ENCODE measurements at places on chromosomes 3 and 15.

DNA sequence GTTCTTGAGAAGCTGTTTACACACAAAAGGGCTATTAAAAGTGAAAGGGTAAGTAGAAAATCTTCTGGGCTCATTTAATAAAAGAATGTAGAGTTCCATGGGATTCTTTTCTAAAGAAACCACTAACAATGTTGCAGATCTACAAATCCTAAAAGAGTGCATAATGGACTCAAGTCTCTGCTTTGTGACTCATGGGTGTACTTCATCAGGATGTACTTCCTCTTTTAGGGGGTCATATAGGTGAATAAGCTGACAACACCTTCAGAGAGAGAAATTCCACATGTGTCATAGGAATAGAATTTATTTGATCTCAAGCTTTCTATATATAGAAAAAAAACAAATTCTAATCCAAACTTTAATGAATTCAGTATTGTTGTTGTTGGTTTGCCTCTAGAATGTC is 355.5 kb downstream of the TIGIT start:
- no peak for DNase-seq

DNA sequence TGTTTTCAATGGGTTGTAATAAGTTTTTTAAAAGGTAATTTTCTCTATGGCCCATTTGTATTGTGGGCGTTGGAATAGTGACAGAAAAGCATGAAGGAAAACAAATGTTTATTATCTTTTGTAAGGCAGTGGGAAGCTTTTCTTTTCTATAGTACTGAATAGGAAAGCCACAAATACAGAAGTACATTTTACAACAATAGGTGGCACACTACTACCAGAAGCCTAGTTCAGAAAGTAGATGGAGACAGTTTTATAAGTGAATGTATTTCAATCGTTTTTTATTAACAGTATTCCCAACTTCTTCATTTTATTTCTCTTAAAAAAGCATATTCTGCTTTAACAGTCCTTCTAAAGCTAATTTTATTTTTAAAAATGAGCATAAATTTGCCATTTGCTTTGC is 296.7 kb downstream of the PTPRG start:
- DNase-seq: no peak

- DNase-seq: no peak
Measured at GRCh38 chr15:84098604-84099003, 137.0 kb upstream of the GOLGA6L4 start.

DNA sequence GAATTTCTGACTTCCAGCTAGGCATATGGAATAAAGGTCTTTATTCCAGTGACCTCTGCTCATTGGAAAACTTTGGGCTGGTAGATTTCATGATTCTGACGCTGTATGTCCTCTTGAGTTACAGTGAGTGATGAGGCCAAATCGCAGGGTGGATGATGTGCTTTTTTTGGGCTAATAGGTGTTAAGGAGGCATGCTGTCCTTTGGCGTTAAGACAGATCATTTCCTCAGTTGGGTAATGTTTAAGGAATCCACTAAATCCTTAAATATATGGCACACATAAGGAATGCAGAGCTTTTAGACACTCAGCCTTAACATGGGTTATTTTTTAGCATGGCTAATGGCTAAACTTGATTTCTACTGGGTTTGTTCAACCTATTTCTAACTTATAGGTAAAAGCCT is 87.9 kb downstream of the LPP start:
- no peak for DNase-seq

GRCh38 chr15:27545494-27546255 is 553.4 kb downstream of the OCA2 start:
- DNase-seq: no peak

DNA sequence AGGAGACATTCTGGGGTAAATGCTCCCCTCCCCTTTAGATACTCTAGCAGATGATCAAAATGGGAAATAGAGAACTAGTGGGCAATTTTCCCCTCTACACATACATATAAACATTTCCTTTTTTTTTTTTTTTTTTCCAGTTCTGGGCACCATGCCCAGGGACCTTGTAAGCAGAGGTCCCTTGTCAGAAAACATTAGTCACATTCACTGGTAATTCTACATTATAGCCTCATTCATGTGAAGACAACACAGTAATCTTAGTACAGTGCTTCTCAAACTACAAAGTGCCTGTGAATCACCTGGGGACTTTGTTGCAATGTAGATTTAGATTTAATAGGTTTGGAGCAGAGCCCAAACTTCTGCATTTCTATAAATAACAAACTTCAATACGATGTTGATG is 60.1 kb upstream of the ACTC1 start:
- DNase-seq: no peak

GRCh38 chr15:98035577-98036010 is 75.1 kb downstream of the ARRDC4 start:
- no peak for DNase-seq

DNA sequence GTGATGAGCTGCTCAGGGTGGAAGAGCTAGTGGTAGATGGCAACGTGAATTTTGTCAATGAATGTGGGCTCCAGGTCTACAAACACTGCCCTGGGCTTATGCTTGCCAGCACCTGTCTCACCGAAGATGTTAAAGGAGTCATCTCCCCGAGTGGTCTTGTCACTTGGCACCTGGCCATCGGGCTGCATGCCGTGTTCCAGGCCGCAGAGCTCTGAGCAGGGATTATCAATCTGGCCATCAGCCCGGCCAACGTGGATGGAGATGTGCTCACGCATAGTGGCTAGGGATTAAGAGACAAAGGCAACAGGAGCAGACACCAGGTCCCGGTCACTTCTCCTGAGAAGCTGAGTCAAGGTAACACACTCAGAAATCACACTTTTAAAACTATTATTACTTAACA is 54.8 kb upstream of the ACTC1 start:
- no peak for DNase-seq

DNA sequence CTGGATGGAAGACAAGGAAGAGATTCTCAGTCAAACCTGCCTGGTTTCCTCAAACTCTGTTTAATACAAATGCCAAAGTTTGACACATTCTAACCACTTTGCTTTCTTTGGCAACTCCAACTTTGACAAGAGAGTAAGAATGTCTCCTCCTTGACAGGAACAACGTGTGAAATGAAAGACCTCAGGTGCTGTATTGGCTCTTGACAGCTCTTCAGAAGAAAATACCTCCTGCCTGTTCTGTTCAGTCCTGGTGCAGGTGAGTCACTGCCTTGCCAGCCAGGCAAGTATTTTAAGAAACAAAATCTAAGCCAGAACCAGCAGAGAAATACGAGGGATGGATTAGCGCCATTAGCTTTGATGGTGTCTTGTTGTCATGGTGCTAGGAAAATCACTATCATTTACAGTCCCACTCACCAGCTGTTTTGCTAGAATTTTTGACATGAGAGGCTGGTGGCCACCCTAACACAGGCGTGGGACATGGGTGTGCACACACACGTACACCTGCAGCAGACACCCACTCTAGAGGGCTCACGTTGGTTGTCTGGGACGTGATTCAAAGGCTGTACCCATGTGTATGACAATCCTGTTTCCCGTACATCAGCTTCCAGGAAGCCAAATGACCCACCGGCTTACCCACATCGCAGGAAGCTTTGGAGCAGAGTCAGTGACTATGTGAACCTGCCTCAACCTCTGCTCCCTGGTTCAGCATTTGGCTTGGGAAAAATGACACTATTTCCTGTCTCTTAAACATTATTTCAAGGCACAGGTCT is 60.4 kb downstream of the CCNL1 start:
- no peak for DNase-seq

- DNase-seq: no peak
Measured at GRCh38 chr3:56929809-56930615, 128.3 kb upstream of the ARHGEF3 start.

DNA sequence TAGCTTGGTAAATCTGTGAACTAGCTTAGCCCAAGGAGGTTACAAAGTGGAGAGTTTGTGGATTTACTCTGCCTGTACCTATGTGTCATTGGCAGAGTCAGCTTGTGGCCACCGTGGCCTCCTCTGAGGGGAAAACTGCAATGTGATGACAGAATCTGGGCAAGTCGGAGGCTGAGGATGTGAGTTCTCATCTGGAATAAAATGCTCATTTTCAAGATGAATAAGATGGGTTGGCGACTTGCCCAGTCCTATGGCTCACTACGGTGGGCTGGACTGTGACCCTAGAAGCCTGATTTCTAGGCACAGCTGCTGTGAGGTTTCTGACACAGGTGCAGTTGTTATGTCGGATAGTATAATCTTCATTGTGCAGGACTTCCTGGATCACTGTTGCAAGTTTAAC is 83.7 kb downstream of the ETV5 start:
- peak; percentile 3 for DNase-seq

GRCh38 chr3:23668430-23668904 is 137.3 kb upstream of the UBE2E1 start:
- no peak for DNase-seq

- DNase-seq: no peak
Measured at GRCh38 chr15:98543237-98543636, 105.1 kb upstream of the IGF1R start.

GRCh38 chr15:50262533-50262932 is 3.0 kb downstream of the HDC start:
- peak; percentile 19 for DNase-seq

DNA sequence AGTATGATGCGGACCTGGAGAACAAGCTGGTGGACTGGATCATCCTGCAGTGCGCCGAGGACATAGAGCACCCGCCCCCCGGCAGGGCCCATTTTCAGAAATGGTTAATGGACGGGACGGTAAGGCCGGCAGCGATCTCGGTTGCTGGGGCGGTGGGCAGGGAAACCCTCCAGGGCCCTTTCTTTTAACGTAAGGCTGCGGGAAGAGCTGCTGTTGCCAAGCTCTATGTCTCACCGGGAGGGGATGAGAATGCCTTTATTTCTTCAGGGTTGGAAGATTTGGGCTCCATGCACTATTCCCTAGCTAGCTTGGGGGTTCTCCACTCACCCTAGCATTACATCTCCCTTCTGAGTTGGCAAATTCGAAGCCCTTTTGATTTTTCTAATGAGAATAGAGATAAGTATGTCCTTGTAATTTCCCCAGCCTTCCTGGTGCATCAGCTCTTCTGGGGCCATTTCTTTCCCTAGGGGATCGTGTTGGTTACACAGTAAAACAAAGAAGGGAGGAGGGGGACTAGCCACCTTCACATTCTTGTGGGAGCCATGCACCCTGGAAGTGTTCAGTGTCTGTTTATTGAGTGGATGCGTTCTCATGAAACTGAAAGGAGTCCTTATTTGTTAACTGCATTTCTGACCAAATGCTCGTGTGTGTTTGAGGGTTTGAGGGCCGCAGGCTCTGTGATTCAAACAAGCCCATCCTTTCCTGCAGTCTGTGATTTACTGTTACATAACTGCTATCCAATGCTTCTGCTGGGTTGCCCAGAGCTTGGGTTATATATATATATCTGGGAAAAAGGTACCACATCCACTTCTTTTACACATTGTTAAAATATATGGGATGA is 982 bp downstream of the TAGLN3 start:
- no peak for DNase-seq

GRCh38 chr3:139225548-139225947 is 118.3 kb upstream of the MRPS22 start:
- DNase-seq: no peak

- DNase-seq: no peak
Measured at GRCh38 chr3:129119365-129120100, 2.1 kb downstream of the RAB43 start.

DNA sequence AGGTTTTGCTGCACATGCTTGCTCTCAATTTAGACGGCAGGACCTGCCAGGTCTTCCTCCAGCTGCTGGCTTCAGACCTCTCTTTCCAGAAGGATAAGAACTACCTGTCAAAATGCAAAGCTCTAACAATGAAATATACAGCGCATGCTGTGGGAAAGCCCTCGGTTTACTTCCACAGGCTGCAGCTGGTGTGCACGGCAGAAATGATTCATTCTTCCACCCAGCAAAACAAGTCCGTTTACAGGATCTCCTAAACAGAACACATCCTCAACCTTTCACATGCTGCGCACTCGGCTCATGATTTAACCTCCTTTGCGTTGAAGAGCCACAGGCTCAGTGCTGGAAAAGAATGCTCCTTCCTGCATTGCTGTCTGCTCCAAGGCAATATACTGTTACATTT is 92.4 kb upstream of the WNT5A start:
- no peak for DNase-seq

DNA sequence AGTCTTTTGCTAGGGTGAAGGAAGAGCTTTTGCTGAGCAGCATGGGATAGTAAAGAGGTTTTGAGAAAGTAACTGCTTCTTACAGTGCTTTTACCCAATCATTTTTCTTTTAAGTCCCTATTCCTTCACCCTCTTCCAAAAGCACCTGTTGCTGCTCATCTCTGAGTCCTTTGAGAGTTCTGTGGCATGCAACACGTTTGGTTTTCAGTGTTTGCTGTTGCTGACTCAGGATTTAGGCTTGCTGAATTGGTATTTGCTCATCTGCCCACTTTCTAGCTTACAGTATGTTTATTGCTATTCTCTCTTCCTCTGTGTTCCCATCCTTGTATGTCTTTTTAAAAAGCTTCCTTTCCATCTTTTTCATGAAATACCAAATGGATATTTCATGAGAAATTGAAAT is 55.9 kb upstream of the THRB start:
- no peak for DNase-seq

DNA sequence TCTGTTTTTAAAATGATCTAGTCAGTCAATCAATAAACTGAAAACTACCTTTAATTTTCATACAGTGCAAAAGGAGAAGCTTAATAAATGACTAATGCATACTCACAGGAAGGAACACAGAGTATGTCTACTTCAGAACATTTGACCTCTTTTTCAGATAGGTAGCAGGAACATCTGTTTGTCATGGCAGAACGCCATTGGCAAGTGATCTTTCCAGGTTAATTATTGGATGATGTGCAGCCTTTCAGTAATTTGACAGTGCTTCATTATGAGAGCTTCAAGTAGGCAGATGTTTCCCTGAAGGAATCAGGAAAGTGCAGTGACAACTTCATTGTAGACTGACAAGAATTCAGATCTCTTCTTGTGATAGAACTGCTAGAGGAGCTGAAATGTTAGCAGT is 325.0 kb downstream of the OTOL1 start:
- no peak for DNase-seq

DNA sequence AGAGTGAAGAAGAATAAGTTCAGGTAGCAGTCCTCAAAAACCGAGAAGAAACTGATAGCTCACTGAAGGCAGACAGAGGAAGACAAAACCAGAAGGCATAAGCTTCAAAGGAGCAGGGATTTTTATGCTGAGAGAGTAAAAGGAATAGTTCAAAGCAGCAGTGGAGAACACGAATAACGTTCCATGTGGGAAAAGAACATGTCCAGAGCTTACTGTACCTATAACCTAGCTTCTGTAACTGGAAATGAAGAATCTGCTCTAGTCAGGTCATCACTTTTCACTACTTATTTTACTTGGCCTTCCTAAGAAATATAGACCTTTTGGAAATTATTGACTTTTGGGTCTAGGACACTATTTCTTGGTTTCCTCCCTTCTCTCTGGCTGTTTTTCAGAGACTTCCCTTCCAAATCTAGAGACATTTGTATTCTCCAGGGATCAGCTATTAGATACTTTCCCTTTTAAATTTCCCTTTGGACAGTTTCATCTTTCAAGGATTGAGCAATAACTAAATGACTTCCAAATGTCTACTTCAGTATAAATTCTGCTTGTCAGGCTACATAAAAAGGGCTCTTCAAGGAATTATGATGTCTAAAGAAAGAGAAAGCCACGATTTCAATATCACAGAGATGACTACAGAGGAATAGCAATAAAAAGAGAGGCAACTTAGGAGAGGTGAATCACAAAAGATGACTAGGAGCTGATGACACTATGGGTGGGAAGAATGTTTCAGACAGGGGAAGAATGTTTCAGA is 46.7 kb downstream of the UBE3A start:
- DNase-seq: no peak
